Stimulated activated CD4-positive, alpha-beta T cell treated with anti-CD3 and anti-CD28 coated beads, TNF-alpha, amount 100 ng/mL, for 24 hours (primary cell): ENCODE measurements at places on chromosomes 11 and 22.

- DNase-seq, result no peak
Measured at GRCh38 chr11:76567261-76567660, 103.3 kb downstream of the LRRC32 start.

GRCh38 chr11:70420008-70420464 is 21.7 kb downstream of the CTTN start:
- DNase-seq, result no peak

DNA sequence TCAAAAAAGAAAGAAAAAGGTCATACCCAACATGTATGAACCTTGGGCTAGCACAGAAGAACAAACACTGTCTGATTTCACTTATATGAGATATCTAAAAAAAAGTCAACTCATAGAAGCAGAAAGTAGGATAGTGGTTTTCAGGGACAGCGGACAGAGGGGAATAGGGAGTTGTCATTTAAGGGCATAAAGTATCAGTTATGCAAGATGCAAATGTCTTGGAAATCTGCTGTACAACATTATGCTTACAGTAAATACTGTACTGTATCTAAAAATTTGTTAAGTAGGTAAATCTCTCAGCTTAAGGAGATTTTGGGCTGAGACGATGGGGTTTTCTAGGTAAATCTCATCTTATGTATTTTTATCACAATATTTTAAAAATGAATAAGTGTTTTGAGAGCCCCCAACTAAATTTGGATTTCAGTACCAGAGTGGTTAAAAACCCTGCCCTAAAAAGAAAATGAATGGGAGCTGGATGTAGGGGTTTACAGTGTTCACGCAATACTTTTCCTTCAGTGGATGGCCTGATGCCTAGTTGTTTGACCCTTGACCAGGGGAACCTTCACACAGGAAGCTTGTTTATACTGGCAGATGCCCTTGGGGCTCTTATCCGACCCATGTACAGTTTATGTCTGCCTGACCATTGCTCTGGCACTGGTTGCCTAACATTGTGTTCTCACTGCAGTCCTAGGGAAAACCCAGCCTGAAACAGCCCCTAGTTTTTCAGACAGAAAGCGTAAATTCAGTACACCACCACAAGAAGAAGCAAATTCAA is 34.8 kb downstream of the SLC22A9 start:
- no peak for DNase-seq

DNA sequence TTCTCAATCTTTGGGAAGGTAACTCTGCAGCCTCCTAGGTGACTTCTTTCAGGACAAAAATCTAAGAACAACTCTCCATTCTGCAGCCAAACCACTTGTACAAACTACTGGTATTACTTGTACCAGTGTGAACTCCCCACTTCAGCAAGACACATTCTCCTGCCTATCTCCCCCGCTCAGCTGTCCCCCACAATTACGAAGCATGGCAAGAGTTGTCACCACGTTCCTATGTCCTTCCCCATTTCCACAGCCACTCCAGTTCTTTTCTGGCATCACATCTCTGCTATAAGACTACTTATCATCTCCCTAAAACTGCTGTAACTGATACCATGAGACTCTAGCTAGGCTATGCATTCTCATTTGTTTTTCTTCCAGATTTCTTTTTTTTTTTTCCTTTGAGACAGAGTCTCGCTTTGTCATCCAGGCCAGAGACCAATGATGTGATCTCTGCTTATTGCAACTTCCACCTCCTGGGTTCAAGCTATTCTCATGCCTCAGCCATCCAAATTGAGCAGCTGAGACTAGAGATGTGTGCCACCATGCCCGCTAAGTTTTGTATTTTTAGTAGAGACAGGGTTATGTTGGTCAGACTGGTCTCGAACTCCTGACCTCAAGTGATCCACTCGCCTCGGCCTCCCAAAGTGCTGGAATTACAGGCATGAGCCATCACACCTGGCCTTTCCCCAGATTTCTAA is 71.9 kb upstream of the CDON start:
- DNase-seq, result no peak

DNA sequence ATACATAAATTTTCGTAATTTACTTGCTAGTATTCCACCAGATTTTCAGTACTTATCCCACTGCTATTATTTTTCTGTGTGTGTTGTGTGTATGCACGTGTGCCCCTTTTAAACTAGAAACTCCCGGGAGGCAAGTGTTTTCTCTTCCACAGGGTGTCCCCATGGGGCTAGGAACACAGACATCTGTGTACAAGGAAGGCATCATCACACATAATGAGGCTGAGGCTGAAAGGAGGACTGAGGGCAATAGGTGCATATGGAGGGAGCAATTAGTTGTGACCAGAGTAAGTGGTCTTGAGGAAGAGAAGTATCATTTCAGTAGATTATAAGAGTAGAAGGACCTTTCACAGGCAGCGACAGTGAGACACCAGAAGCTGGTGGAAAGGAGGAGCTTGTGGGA is 2.1 kb upstream of the DPAGT1 start:
- no peak for DNase-seq

- no peak for DNase-seq
Measured at GRCh38 chr11:62646825-62647608, 604 bp upstream of the GANAB start.

- DNase-seq, result no peak
Measured at GRCh38 chr22:40313007-40313406, 33.3 kb upstream of the ADSL start.

DNA sequence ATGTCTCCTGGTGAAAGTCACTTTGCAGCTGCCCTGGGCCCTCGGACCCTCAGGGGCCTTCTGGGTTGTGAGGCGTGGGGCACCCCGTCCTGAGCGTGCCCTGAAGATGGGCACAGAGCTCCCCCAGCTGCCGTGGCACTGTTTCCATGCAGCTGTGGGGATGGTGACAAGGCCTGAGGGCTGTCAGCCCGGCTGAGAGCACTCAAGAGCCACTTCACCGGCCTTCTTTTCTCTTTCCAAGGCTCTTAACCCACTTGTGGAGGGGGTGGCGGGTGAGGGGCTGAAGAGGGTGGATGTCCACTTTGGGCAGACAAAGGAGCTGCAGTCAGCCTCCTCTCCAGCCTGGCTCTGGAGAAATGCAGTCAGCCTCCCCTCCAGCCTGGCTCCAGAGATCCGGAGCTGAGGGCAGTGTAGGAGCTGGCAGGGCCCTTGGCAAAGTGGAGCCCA is 239.5 kb downstream of the ST3GAL4 start:
- no peak for DNase-seq

DNA sequence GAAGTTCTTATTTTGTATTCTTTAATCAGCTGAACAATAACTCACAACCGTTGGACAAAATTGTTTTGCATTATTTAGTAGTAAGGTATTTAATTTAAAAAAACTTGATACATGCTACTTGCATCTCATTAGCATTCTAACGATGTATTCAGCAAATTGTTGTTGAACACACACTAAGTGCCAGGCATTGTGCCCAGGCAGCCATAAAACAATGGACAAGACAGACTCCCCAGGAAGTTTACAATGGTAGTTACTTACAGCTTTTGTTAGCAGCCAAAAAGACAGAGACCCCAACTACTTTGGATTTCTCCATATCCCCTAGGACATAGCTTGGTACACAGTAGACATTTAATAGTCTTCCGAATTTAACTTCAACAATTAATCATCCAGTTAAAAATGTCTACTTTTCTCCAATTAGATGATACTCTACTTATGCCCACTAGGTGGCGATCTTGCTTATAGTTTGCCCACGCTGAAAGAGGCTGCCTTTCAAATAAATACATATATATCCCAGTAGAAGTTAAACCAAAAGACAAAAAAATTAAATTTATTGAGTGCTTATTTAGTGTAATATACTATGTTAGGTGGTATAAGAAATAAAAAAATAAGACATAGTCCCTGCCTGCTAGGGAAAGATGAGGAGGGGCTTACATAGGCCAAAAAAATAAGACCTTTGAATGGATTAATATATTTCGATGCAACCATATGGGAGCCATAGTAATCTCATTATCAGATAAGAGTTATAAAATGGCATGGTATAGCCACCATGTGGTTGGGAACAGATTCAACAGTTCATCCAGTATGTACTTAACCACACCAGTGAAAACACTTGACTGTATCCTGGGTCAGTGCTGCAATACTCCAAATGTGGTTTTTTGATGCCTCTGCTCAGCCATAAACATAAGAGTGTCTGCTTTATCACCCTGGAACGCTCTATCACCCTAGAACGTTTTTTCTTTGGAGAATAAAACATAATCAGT is 2.0 kb upstream of the FJX1 start:
- no peak for DNase-seq

- no peak for DNase-seq
Measured at GRCh38 chr11:33419924-33420323, 162.7 kb downstream of the HIPK3 start.

DNA sequence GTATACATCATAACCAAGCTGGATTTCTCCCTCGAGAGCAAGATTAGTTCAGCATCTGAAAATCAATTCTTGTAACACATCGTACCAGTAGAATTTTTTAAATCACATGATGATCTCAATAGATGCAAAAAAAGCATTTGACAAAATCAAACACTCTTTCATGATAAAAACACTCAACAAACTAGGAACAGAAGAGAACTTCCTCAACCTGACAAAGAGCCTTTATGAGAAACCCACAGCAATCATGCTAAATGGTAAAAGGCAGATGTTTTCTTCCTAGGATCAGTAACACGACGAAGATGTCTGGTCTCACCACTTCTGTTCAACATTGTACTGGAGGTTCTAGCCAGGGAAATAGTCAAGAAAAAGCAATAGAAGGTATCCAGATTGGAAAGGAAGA is 34.1 kb upstream of the TMPRSS4 start:
- no peak for DNase-seq

- no peak for DNase-seq
Measured at GRCh38 chr11:45428116-45428515, 142.0 kb upstream of the SYT13 start.

DNA sequence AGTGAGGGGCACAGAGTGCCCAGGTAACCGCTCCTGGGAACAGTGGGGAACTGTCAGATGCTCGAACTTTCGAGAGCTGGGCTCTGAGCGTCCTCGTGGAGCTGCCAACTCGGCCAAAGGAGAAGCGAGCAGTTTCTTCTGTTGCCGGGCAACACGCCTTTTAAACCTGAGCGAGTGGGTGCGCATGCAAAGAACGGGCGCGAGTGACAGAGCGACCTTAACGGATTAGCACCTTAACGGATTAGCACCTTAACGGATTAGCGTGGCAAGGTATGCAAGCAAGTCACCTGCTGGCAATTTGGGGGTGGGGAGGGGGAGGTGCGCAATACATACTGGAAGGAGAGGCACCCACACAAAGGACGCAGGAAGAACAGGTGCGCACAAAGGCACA is 61.8 kb upstream of the PRODH start:
- DNase-seq, result no peak

GRCh38 chr11:10418259-10418949 is 36.7 kb upstream of the AMPD3 start:
- DNase-seq, result no peak

DNA sequence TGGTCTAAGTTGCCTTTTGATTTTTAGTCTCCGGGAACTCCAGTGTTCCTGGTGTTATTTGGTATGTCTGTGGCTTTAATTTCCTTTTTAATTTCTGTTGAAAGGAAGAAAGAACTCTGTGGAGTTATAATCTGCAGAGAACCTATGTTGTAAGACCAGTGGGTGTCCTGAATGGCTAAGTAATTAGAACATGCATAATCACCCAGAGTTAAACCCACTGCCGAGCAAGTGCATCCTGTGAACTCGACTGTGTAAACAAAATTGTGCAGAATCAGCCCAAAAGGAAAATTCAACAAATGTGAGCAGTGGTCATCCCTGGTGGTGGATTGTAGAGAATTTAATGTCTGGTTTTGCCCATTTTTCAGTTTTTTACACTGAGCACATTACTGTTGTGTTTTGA is 162.5 kb downstream of the COMMD9 start:
- no peak for DNase-seq

- no peak for DNase-seq
Measured at GRCh38 chr11:118291477-118292135, 12.9 kb upstream of the CD3E start.

GRCh38 chr11:65658174-65659021 is 4.3 kb downstream of the RELA start:
- DNase-seq, result no peak

DNA sequence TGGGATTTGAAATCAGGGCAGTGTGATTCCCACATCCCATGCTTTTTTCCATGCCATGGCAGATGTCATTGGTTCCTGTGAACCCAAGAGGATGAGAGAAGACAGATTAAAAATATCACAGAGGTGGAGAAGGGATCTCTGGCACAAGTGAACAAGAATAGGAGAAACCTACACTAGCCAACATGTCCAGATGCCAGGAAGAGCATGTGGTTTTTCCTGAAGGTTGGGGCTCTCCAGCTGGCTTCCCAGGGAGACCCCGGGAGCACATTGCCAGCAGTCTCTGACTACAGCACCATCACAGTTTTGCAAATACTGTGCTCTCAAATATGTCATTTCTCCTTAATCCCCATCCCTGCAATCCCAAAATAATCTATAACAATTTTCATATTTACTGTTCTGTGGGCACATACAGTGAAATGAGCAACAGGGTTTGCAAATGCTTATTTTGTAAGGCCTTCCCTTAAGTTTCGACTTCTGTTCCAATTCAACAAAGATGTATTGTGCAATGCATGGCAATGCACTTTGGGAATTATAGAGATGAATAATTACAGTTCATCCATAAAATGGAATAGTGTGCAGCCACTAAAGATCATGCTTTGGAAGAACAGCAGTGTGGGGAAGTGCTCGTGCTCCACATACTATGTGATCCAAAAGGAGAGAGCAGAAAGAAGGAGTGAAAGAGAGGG is 4.8 kb downstream of the ANKK1 start:
- no peak for DNase-seq

DNA sequence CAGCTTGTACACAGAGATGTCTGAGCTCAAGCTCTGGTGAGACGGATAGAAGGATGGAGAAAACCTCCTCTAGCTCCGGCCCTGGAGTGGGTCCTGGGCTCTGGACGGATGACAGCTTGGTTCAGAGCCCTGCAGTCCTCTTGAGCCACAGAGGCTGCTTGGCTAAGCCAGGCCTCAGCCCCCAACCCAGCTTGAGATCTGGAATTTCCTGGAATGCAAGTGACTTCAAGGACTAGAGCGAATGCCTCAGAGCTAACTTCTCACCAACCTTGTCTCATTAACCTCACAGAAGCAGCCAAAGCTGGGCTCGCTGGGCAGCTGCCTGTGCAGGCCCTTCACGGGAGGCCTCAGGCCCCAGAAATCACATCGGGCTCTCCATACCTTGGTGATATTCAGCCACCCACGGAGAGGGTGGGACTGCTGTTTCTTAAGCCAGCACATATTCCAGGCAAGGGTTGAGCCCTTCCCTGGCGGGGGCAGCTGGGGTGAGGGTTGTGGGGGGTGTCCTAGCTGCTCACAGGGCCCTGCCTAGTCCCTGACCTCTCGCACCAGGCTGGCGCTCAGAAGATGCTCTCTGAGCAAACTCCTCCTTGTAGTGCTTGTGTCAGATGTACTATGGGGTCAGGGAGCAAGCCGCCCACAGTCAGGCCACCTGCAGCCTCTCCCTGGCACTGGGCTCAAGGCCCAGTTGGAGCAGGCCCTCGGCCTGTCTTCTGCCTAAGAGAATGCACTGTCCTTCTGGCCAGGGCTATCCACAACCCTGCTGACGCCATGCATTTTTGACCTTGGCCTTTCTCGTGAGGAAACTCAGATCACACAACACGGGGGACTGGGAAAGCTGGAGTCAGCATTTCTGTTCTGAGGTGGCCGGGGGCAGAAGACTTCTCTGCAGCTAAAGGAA is 73.6 kb upstream of the TTLL12 start:
- no peak for DNase-seq
